ENCODE measurements at places on chromosomes 1 and 21. TPM values are rescaled to one million over a fixed set of nuclear protein-coding genes. Genes with fewer than 3 reads are reported as not detected.
A peak's percentile ranks its signal among the peaks of the same experiment; 100 is the strongest.

DNA sequence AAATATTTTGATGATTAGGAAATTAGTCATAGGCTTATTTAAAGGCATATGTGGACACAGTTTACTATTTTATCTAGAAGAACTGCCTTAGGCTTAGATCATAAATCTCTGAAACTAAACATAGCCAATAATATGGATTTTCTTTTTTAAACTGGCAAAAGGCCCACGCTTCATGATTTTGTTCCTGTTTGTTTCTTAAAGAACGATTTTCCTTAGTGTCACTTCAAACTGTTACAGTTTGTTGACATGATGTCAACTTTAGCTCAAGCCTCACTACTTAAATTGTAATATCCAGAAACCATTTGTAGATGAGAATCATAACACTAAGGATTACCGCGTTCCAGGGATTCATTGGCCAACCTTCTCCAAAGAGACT is 322.6 kb downstream of the HHIPL2 start:
- H3K4me1 ChIP-seq = no peaks in the 10 kb centered on the region
- DNase-seq = no peak
- no peak overlapping the region for H3K4me3 ChIP-seq
- H3K36me3 ChIP-seq = no peaks in the 10 kb centered on the region
- no peaks in the 10 kb centered on the region for H3K27me3 ChIP-seq

- no peak overlapping the region for H3K4me3 ChIP-seq
- no peak for DNase-seq
- no peak overlapping the region for H3K27ac ChIP-seq
- no peaks in the 10 kb centered on the region for H3K4me1 ChIP-seq
- H3K27me3 ChIP-seq = no peaks in the 10 kb centered on the region
Observed at GRCh38 chr1:35448344-35448801, 108.8 kb downstream of the KIAA0319L start.

- H3K27me3 ChIP-seq = peaks cover 8% of the 10 kb centered on the region
- no peaks in the 10 kb centered on the region for H3K4me1 ChIP-seq
- DNase-seq = no peak
Observed at GRCh38 chr1:156153362-156153761, at the start of gene SEMA4A. Gene SEMA4A, plus strand, starts transcription at chr1:156153585. Its CDS starts 994 bp downstream, at chr1:156154579.

- H3K4me3 ChIP-seq = no peak overlapping the region
- peaks cover 8% of the 10 kb centered on the region for H3K4me1 ChIP-seq
- no peaks in the 10 kb centered on the region for H3K27me3 ChIP-seq
- H3K27ac ChIP-seq = no peak overlapping the region
- H3K36me3 ChIP-seq = peaks cover 9% of the 10 kb centered on the region
Observed at GRCh38 chr1:27395441-27396195, 3.2 kb downstream of the GPR3 start.

GRCh38 chr1:214396330-214396729 is 115.4 kb downstream of the SMYD2 start:
- no peaks in the 10 kb centered on the region for H3K4me1 ChIP-seq
- DNase-seq = no peak
- H3K36me3 ChIP-seq = no peaks in the 10 kb centered on the region

DNA sequence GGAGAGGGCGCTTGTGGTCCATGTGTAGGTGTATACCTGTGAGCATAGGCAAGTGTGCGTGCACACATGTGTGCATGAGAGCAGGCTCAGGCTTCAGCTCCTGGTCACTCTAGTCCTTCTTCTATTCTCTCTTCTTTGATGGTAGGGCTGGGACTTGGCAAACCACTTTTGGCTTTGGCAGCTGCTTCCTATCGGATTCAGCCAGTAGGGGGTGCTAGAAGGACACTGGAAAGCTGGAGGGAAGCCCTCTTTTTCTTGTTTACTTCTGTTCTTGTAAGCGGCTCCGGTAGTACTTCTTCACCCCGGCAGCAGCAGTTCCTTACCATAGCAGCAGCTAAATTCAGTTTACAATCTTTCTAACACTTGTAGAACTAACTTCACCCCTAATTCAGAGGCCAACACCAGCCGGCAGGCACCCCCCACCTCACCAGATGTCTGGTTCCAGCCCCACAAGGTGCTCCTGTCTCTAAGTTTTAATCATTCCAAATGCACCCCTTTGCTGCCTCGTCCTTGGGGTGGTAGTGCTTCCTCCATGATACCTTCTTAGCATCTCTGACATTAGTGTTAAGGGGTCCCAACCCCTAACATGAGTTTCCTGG is 25.1 kb downstream of the NENF start:
- no peak overlapping the region for H3K4me3 ChIP-seq
- no peaks in the 10 kb centered on the region for H3K36me3 ChIP-seq
- H3K27me3 ChIP-seq = peaks cover 16% of the 10 kb centered on the region

DNA sequence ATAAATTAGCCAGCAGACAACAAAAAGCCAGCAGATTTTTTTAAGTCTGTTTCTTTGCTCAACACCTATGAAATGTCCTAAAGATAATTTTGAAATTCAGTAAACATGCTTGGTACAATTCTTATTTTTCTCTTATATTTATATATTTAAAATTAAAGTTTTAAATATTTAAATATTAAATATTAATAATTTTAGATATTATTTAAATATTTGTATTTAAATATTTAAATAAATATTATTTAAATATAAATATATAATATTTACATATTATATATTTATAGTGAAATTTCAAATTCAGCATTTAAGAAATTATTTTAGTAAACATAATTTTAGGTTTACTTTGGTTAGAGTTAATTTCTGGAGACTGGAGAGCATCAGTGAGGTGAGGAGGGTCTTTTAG is 1554.2 kb downstream of the NCAM2 start:
- H3K27me3 ChIP-seq = no peaks in the 10 kb centered on the region
- H3K4me1 ChIP-seq = no peaks in the 10 kb centered on the region
- H3K27ac ChIP-seq = no peak overlapping the region
- H3K36me3 ChIP-seq = no peaks in the 10 kb centered on the region
- H3K4me3 ChIP-seq = no peak overlapping the region
- no peak for DNase-seq

DNA sequence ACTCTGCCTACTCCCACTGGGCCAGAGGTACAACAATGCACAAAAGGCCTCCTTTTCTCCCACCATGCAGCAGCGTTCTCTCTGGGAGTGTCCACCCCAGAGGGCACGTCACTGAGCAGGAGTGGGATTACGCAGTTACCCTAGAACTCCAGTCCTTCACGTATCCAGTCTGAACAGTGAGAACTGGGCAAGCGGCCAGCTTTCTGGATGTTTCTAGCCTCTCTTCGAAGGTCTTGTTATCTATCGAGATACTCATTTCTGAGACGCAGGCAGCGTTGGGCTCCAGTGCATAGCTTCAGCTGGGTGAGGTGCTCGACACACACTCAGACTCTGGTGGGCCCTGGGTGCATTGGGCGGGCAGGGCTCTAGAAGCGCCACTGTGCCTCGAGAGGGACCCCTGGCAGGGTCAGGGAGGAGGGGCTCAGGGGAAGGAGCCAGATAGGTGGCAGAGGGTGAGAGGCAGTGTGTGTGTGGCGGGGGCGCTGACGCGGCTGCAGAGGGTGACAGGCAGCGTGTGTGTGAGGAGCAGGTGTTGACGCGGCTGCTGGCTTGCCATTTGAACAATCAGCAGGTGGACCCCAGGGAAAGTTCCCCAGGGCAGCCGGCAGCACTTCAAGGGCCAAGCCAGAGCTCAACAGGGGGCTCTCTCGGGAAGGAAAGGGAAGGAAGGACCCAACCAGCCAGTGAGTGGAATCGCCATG is 27.9 kb downstream of the PRDM15 start:
- no peaks in the 10 kb centered on the region for H3K27me3 ChIP-seq
- peaks cover 23% of the 10 kb centered on the region for H3K4me1 ChIP-seq
- H3K4me3 ChIP-seq = no peak overlapping the region

DNA sequence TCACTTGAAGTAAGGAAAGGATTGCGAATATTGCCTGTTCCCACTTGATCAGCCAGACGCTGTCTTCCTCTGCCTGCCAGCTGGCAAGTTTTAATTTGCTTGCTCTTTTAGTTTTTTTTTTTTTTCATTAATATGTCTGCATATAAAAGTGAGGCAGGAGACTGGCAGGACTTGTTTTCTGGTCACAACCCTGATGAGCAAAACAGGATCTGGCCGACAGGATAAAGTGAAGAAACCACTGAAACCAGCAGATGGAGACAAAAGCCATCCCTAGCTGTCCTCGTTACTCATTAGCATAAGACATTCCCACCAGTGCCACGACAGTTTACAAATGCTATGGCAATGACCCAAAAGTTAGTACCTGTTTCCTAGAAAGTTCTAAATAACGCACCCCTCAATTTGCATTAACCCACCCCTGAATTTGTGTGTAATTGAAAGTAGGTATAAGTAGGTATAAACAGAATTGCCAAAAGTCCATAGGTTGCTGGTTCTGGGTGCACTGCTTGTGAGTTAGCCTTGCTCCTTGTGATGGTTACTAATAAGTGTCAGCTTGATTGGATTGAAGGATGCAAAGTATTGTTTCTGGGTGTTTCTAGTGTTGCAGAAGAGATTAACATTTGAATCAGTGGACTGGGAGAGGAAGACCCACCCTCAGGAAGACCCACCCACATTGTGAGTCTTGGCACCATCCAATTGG is 60.8 kb downstream of the ZNF684 start:
- H3K4me1 ChIP-seq = no peaks in the 10 kb centered on the region
- no peak overlapping the region for H3K27ac ChIP-seq
- peaks cover 3% of the 10 kb centered on the region for H3K27me3 ChIP-seq
- peak; percentile 44 for DNase-seq
- no peaks in the 10 kb centered on the region for H3K36me3 ChIP-seq
- no peak overlapping the region for H3K4me3 ChIP-seq

- H3K27me3 ChIP-seq = peaks cover 4% of the 10 kb centered on the region
- no peaks in the 10 kb centered on the region for H3K4me1 ChIP-seq
- no peaks in the 10 kb centered on the region for H3K36me3 ChIP-seq
- H3K4me3 ChIP-seq = no peak overlapping the region
Observed at GRCh38 chr1:27087371-27088220, 67.3 kb downstream of the SLC9A1 start.

DNA sequence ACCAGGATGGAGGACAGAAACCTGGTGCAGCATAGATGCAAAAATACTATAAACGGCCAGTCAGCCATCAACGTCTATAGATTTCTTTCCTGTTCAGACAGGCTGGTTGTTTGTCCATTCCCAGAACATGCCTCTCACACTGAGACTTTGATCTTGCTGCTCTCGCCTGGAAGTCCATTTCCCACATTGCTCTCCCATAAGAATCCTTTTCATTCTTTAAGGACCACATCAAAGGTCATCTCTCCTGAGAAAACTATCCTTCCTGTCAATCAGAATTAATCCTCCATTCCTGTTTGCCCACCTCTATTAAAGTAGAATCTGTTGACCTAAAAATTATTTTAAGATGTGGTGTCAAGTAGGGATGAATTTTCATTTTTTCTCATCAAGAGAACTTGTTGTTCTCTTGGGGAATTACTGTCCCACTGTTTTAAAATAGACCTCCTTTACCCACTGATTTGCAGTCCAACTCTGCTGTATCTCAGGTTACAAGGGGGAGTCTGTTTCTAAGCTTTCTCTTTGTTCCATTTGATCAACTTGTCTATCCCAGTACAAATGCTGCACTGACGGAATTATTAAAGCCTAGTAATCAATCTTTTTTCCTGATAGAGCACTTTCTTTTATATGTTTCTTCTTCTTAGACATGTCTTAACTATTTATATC is 172.7 kb downstream of the PATJ start:
- no peaks in the 10 kb centered on the region for H3K27me3 ChIP-seq
- H3K4me1 ChIP-seq = no peaks in the 10 kb centered on the region
- H3K27ac ChIP-seq = no peak overlapping the region
- no peak for DNase-seq
- no peak overlapping the region for H3K4me3 ChIP-seq
- H3K36me3 ChIP-seq = no peaks in the 10 kb centered on the region

GRCh38 chr1:162939035-162939434 is 78.1 kb upstream of the CCDC190 start:
- H3K27ac ChIP-seq = no peak overlapping the region
- no peaks in the 10 kb centered on the region for H3K36me3 ChIP-seq
- DNase-seq = no peak
- H3K4me1 ChIP-seq = no peaks in the 10 kb centered on the region
- H3K27me3 ChIP-seq = no peaks in the 10 kb centered on the region

FNDC10 gene
- total RNA-seq = 6.3 TPM

CELA3A gene
- 5.4 TPM for total RNA-seq

NKAIN1 gene
- not detected for total RNA-seq

CLCA4 gene
- not detected for total RNA-seq

ITLN2 gene
- not detected for total RNA-seq

EIF2D gene
- 81.1 TPM for total RNA-seq
